ENCODE measurements at places on chromosomes 1 and 21.

DNA sequence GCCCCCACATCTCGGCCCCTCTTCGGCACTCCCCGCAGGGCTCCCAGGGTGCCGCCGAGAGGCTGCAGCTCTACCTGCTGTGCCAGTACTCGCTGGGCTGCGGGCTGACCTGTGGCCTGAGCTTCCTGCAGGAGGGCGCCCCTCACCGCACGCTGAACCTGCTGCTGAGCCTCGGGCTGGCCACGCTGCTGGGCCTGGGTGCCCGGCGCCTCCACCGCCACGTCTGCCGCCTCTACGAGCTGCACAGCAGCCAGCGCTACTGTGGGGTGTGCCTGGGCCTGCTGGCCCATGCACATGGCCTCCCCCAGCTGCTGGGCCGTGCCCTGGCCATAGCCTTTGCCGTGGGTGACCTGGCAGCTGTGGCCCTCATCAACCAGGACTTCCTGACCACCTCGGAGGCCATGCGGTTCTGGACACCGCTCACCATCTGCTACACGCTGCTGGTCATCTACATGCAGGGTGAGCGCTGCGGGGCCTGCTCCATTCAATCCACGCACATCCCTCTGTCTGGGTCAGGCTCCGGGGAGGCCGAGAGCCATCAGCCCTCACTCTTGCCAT, 1.9 kb downstream of the TMEM82 start:
- no peak for DNase-seq

GRCh38 chr1:8813016-8813763, 4.2 kb downstream of the RERE start:
- DNase-seq = no peak

DNA sequence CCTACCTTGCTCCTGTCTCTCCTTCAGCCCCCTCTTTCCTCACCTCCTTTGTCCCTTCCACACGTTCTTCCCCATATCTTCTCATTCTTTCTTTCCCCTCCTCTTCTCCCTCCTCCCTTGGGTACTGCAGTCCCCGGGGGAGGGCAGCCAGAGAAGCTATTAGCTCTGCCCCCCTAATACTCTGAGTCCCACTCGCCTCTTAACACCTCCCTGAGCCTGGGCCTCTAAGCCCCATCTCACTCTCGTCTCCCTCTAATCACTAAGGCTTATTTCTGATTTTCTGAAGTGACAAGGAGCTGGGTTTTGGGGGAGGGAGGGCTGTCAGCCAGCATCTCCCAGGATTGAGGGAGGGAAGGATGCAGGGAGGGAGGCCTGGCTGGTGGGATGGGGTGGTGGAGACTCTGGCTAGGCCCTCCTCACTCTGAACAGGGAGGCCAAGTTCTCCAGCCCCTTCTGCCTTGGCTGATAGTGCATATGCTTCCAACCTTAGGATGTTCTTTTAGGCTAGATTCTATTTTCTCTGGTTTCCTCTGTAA, 25.6 kb upstream of the DMBX1 start:
- DNase-seq = no peak

DNA sequence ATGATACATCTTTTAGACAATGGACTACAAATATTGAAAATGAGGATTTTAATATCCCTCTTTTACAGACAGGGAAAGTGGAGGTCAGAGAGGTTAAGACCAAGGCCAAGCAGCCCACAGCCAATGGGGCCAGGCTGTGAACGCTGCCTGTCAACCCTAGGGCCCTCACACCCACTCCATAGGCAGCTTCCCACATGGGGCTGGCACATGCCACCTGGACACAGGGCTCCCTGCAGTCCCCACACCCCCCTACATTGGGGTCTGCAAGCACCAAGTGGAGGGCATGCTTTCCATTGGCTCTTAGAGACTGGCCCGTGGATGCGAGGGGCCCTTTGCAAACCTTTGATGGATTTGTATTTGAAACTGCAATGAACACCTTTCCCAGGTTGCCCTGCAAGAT, 348.5 kb upstream of the VAMP3 start:
- no peak for DNase-seq

GRCh38 chr1:115090186-115090490, 835 bp upstream of the TSPAN2 start:
- no peak for DNase-seq

DNA sequence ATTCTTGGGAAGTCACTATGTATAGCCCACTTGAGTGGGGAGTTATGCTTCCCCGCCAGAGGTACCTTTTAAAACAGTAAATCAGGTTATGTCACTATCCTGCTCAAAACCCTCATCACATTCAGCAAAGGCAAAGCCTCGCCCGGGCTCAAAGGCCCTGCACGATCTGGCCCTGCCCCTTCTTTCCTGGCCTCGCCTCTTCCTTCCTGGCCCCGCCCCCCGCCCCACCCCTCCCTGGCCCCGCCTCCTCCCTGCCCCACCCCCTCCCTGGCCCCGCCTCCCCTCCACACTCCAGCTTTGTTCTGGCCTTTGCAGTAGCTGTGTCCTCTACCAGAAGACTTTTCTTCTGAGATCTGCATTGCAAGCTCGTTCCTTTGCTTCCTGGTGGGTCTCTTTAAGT, 6.6 kb downstream of the LDLRAD2 start:
- DNase-seq = peak; percentile 33

- DNase-seq = peak; percentile 36
These were observed 267.9 kb downstream of the PTPRU start for GRCh38 chr1:29504196-29504595.

Measured in astrocyte of the hippocampus (primary cell).